ENCODE measurements at places on chromosomes 12 and 14.

- DNase-seq, result no peak
Observed at GRCh38 chr12:24600551-24600950, 348.4 kb downstream of the BCAT1 start.

- DNase-seq, result no peak
Observed at GRCh38 chr12:80121661-80122060, 22.3 kb downstream of the OTOGL start.

DNA sequence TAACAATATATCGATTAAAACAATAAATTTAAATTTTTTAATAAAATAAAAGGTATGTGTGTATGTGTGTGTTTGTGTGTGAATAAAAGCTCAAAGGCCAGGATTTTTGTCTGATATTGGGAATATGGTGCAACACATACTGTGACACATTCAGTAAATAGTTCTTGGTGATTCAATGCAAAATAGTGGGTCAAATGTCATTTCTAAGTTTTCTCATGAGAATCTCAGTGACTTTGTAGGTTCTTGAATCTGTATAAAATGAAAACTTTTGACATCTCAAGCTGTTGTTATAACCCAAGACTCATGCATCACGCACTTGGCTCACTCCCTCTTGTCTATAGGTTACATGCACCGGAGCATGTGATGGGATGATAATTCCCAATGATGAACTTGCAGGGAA is 16.2 kb upstream of the MED6 start:
- no peak for DNase-seq

GRCh38 chr12:132565365-132565764 is 45.0 kb downstream of the LRCOL1 start:
- no peak for DNase-seq

DNA sequence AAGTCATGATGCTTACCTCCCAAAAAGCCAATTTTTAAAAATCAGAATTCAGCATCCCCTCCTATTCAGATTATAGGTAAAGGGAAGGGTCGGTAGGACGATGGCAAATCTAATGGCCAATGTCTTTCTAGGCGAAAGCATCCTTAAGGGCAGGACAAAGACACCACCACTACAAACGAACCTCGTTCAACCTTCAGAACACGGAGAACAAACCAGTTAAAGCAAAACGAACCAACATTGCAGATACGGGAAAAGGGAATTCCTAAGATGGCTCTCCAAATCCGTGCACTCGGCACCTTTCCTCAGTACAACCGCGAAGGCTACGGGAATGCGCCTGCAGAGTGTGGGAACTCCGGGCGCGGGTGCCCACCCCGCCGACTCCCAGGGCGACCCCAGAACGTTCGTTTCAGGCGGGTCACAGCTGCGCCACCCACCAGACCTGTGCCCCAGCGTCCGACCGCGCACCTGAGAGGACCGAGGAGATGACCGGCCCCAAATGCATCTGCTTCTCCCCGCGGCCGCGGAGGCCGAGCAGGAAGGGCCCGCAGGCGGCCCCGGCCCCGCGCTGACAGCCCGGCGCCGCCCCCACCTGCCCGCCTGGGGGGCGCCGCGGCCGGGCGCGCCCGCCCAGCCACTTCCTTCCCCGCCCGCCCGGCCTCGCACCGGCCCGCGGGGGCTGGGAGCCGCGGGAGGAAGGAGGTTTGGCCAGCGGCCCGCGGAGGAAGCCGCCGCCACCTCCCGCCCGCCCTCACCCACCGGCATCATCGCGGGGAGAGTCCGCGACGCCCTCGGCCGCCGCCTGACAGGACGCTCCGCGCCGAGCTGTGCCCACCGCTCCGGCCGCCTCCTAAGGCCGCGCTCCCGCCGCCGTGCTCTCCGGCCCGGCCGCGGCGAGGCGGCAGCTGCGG is 578 bp downstream of the PPP1R13B start:
- DNase-seq, result no peak

DNA sequence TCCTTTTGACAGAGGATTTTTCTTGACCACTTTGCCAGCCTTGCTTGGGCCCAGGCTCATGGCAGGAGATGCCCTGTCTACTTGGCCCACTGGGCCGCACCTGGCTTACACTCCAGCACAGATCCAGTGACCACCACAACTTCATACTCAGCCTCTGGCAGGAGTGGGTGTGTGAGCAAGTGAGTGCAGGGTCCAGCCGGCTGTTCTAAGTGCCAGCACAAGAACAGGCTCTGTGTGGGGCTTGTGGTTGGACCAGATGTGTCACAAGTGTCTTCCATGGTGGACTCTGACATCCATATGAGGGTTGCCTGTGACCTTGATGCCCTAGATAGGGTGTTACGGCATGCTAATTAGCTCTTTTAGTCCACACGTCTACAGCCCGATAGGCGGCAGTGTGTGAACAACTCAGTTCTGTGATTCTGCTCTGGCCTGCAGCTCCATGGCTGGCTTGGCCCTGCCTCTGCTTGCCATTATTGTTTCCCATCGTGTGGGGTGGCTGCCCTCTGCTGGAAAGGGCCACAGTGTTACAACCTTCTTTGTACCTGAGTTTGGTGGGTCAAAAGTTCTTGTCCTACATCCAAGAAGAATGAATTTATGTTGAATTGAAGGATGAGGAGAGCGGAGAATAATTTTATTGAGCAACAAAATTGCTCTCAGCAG is 1089.1 kb downstream of the SLC6A15 start:
- DNase-seq, result peak; percentile 76

- DNase-seq, result no peak
Observed at GRCh38 chr12:114395233-114395632, 10.7 kb downstream of the TBX5 start.

- DNase-seq, result no peak
Observed at GRCh38 chr12:46963977-46964971, 115.1 kb upstream of the PCED1B start.

GRCh38 chr12:123089631-123090353 is 61.1 kb downstream of the PITPNM2 start:
- no peak for DNase-seq

GRCh38 chr12:125255935-125256633 is 190.8 kb downstream of the AACS start:
- no peak for DNase-seq

GRCh38 chr14:22545842-22546721 is 42.9 kb downstream of the DAD1 start:
- DNase-seq, result no peak

- DNase-seq, result no peak
Observed at GRCh38 chr12:124549629-124550028, 17.8 kb downstream of the NCOR2 start.

- no peak for DNase-seq
Observed at GRCh38 chr12:57343703-57344378, 87.0 kb downstream of the R3HDM2 start.

GRCh38 chr12:60872850-60873713 is 1277.3 kb downstream of the SLC16A7 start:
- DNase-seq, result no peak

DNA sequence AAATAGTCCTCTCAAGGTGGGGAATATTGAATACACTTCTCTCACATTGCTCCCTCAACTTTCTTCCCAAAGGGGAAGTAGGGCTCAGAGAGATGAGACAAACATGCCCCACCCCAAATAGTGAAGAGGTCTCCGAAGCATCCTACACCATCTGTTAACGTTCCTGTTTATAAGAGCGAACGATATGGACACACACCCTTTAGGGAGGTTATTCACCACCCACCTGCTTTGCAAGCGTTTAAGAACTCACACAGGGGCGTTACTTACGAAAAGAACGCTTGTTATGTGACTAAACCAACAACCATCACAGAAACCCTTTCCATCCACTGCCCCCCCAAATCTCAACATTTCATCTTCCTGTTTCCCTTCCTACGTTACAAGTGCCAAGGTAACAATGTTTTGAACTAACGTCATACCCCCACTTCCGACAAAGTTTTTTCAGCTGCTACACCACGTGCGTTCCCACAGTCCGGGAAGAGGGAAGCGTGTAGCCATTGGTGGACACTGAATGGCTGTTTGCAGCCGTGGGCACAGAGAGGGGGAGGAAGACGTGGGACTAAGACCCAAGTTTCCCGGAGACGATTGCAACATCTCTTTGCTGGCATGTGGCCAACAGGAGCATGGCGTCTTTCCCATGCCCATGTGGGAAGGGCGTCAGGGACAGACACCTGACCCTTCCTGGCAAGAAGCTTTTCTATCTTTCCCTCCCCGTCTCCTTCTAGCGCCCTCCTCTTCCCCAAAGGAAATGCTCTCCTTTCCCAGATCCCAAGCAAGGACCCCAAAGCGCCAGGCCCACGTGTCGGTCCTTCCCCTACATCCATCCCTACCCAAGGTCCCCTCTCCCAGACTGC is 1.2 kb downstream of the YBX3 start:
- DNase-seq, result peak; percentile 73

GRCh38 chr12:55420307-55420962 is 5.6 kb upstream of the OR6C76 start:
- no peak for DNase-seq

GRCh38 chr12:116141110-116141832 is 136.2 kb downstream of the MED13L start:
- DNase-seq, result peak; percentile 42

DNA sequence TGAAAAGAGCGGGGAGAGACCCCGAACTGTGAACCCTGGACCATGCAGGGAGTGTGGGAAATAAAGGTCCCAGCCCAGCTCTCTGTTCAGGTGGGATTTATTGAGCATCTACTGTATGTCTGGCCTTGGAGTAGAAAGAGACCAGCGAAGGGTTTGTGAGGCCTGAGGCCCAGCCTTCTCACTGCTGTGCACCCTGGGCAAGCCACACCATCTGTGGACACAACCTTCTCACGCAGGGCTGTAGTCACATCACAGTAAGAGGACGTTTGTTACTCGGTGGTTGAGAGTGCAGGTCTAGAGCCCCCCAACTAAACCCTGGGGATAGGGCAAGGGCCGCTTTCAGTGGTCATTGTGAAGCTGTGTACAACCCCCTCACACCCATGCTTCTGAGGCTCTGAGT is 18.2 kb downstream of the FAM222A start:
- no peak for DNase-seq

- no peak for DNase-seq
Observed at GRCh38 chr12:100608776-100609175, 35.3 kb downstream of the GAS2L3 start.

DNA sequence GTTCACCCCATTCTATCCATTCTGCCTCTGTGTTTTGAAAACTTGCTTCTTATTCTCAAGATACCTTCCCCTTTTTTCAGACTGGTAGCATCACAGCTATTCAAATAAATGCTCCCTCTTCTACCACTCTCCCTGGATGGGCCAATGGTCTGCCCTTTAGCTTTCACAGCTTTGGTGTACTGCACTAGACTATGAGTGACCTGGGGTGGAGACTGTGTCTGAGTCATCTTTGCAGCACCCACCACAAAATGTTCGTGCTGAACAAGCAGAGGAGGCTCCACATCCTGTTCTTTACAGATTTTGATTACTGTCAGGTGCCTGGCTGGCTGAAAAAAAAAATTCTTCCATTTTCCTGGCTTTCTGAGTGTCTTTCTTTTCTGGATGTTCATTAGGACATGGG is 1104.1 kb upstream of the TMEM132C start:
- DNase-seq, result no peak

- DNase-seq, result no peak
Observed at GRCh38 chr14:44712024-44712815, 205.1 kb upstream of the FSCB start.

- DNase-seq, result no peak
Observed at GRCh38 chr12:119877639-119877948, 474 bp upstream of the CIT start.

DNA sequence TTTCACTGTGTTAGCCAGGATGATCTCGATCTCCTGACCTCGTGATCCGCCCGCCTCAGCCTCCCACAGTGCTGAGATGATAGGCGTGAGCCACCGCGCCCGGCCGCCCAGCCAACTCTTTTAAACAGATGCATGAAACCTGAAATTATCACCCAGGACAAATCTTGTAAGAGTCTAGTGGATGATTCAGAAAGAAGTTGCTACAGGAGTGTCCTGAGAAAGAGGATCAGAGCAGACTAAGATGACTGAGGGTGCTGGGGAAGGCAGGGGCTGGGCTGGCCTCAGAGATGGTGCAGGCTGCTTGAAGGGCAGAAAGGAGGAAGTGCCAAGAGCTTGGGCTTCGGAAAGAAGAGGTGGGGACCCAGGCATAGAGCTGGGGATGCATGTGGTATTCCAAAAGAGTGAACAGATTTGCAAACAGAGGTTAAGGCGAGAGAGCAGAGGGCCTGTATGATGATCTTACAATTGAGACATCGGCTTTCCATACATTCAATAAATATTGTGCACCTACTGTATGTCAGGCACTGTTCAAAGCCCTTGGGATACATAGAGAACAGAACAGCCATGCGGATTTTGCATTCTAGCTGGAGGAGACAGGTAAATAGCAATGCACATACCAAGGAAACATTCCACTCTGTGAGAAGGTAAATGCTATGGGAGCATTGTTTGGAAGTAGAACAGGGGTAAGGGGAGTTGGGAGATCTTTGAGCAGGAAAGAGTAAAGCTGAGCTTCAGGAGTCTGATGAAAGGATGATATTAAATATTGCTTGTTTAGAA is 7.4 kb upstream of the CD9 start:
- no peak for DNase-seq

GRCh38 chr12:94026596-94026995 is 121.8 kb upstream of the PLXNC1 start:
- DNase-seq, result no peak

- DNase-seq, result no peak
Observed at GRCh38 chr12:4141348-4142270, 132.0 kb upstream of the CCND2 start.

DNA sequence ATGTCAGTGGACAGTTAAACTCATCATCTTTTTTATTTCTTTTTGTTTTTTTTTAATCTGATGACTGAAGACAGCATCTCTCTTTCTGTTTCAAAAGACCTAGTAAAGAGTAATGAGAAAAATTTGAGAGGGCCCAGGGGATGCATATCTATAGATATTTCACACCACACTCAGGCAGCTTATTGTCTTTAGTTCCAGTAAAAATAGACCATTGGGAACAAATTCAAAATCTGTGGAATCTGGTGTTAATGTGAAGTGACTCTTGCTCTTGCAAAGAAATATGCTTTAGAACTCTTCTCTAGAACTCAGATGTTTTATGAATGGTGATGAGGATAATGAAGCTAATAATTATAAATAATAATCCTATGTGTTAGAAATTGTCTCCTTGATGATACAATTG is 214.5 kb upstream of the ATP2B1 start:
- DNase-seq, result no peak

DNA sequence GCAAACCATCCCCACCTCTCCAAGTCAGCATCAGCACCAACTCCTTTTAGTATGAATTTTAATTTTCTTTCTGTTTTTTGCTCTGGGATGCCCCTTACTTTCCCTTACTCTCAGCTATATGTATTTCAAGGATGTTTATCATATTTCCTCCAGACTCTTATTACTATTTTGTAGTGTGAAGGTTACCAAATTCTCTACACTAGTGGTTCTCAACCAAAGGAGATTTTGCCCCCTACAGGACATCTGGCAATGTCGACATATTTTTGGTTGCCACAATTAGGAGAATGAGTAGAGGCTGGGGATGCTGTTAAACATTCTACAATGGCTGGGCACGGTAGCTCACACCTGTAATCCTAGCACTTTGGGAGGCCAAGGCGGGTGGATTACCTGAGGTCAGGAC is 29.1 kb upstream of the SOS2 start:
- peak; percentile 37 for DNase-seq
